Fibroblast of lung (primary cell): ENCODE measurements at places on chromosomes 5 and 9. TPM values are rescaled to one million over a fixed set of nuclear protein-coding genes. Genes with fewer than 3 reads are reported as not detected.

Gene GLRA1
- not detected in 2 replicates for total RNA-seq

Gene DIAPH1
- 17.2 and 21.1 TPM in 2 replicates for total RNA-seq

Gene CRAT
- 33.6 and 45.1 TPM in 2 replicates for total RNA-seq

- no peaks in the 10 kb centered on the region for H3K36me3 ChIP-seq
- H3K4me1 ChIP-seq = no peaks in the 10 kb centered on the region
- H3K27me3 ChIP-seq = peaks cover 10% of the 10 kb centered on the region
- peak within 1 kb of the TSS; percentile 51 for H3K4me3 ChIP-seq
- DNase-seq = peak; percentile 37
- H3K27ac ChIP-seq = no peak within 1 kb of the TSS
Measured at GRCh38 chr5:141354900-141355469, at the start of gene PCDHGA4. Gene PCDHGA4 (plus strand): TSS chr5:141355021. CDS start chr5:141355108, 87 bp downstream.

GRCh38 chr9:132366481-132366880, 11.7 kb upstream of the SETX start:
- no peak overlapping the region for H3K4me3 ChIP-seq
- no peak for DNase-seq

GRCh38 chr5:66529182-66529581, 67.0 kb upstream of the MAST4 start:
- H3K36me3 ChIP-seq = no peaks in the 10 kb centered on the region
- H3K4me1 ChIP-seq = no peaks in the 10 kb centered on the region
- no peak overlapping the region for H3K27ac ChIP-seq
- no peak for DNase-seq

DNA sequence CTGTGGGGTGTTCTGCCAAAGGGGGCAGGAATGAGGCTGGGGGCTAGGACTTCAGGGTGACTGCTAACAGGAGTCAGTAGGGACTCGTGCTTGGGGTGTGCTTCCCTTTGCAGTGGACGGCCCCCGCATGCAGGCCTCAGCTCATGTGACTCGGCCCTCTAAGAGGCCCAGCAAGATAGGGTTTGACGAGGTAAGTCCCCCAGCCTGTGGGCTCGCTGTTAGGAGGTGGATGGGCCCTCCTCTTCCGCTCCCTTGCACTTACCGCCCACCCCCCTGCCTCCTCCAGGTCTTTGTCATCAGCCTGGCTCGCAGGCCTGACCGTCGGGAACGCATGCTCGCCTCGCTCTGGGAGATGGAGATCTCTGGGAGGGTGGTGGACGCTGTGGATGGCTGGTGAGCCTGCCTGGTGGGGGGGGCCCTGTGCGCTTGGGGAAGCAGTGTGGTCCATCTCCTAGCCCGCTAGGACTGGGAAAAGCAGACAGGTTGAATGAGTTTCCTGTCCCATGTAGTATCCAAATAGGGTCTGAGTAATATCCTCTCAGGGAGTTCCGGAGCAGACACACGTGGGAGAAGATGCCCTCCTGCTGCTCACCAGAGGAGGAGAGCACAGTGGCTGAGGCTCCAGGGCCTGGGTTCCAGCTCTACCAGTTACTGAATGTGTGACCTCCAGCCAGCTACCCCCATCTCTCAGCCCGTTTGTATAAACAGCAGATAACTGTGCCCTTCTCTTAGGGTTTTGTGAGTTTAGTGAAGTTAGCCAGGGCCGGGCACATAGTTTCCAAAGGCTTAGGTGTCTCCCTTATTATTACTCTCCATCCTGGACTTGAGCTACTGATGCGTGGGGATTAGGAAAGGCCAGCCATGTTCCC, 8.2 kb downstream of the CERCAM start:
- peaks cover 7% of the 10 kb centered on the region for H3K36me3 ChIP-seq
- no peak overlapping the region for H3K4me3 ChIP-seq
- H3K27me3 ChIP-seq = no peaks in the 10 kb centered on the region
- no peaks in the 10 kb centered on the region for H3K4me1 ChIP-seq
- DNase-seq = peak; percentile 82
- no peak overlapping the region for H3K27ac ChIP-seq

- no peaks in the 10 kb centered on the region for H3K4me1 ChIP-seq
- no peak overlapping the region for H3K27ac ChIP-seq
- no peaks in the 10 kb centered on the region for H3K27me3 ChIP-seq
- no peaks in the 10 kb centered on the region for H3K36me3 ChIP-seq
- DNase-seq = no peak
- H3K4me3 ChIP-seq = no peak overlapping the region
Measured at GRCh38 chr5:10584714-10585517, 21.0 kb downstream of the ANKRD33B start.

DNA sequence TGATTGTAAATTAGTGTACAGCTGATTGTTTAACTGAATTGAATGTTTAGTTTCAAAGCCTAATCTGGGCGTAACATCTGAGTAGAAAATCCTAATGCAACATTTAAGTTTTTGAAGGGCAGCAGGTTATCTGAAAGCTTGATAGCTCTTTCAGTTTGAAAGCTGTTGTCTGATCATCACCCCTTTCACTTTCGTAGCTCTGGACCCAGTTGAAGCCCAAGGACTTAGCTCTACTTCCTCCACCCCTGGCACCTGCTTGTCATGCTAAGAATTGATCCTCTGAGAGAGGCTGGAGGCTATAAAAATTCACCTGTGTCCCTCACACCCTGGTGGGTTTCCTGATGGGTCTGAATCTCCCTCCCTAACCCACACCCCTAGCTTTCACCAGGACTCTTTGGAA, 86.0 kb downstream of the ZFAND5 start:
- H3K27me3 ChIP-seq = no peaks in the 10 kb centered on the region
- no peaks in the 10 kb centered on the region for H3K4me1 ChIP-seq
- H3K27ac ChIP-seq = no peak overlapping the region
- no peak overlapping the region for H3K4me3 ChIP-seq

DNA sequence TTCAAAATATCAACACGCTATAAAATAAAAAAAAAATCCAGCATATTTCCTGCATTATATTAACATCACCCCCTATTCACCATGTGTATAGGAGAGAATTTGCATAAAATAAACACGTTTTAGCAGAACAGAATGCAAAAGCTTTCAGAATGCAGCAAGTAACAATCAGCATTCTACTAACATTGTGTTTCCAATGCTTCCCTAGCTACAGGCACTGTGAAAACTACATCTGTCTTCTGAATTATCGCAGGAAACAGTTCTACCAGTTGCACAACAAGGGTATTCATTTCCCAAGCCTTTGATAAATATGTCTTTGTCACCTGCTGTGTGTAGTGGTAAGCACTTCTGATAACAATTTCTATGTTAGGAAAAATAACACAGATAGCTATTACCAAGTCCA, 1015.8 kb downstream of the CDH18 start:
- no peaks in the 10 kb centered on the region for H3K4me1 ChIP-seq
- no peaks in the 10 kb centered on the region for H3K27me3 ChIP-seq
- no peaks in the 10 kb centered on the region for H3K36me3 ChIP-seq
- no peak overlapping the region for H3K4me3 ChIP-seq
- no peak overlapping the region for H3K27ac ChIP-seq

GRCh38 chr5:92637247-92637646, 943.8 kb downstream of the NR2F1-AS1 start:
- H3K27me3 ChIP-seq = no peaks in the 10 kb centered on the region
- H3K4me3 ChIP-seq = no peak overlapping the region
- H3K36me3 ChIP-seq = no peaks in the 10 kb centered on the region
- peaks cover 6% of the 10 kb centered on the region for H3K4me1 ChIP-seq
